B cell (primary cell): ENCODE measurements at places on chromosomes 5 and 9.
A peak's percentile ranks its signal among the peaks of the same experiment; 100 is the strongest.

- no peak for DNase-seq
Measured at GRCh38 chr5:160693831-160694465, 158.1 kb downstream of the ATP10B start.

- DNase-seq = peak; percentile 75
Measured at GRCh38 chr9:122122903-122123632, 30.0 kb upstream of the TTLL11 start.

GRCh38 chr5:131757830-131758519, 38.8 kb downstream of the FNIP1 start:
- no peak for DNase-seq

GRCh38 chr5:9624196-9624947, 5.8 kb downstream of the TAS2R1 start:
- no peak for DNase-seq

GRCh38 chr5:178199581-178200434, 4.5 kb upstream of the HNRNPAB start:
- DNase-seq = no peak

- peak; percentile 56 for DNase-seq
Measured at GRCh38 chr9:89919171-89919681, 314.4 kb downstream of the GADD45G start.

- no peak for DNase-seq
Measured at GRCh38 chr9:136289651-136290507, 14.0 kb downstream of the CCDC187 start.

GRCh38 chr9:134032456-134033222, 7.4 kb downstream of the BRD3OS start:
- no peak for DNase-seq

- DNase-seq = no peak
Measured at GRCh38 chr9:79149585-79149984, 422.2 kb upstream of the TLE4 start.

DNA sequence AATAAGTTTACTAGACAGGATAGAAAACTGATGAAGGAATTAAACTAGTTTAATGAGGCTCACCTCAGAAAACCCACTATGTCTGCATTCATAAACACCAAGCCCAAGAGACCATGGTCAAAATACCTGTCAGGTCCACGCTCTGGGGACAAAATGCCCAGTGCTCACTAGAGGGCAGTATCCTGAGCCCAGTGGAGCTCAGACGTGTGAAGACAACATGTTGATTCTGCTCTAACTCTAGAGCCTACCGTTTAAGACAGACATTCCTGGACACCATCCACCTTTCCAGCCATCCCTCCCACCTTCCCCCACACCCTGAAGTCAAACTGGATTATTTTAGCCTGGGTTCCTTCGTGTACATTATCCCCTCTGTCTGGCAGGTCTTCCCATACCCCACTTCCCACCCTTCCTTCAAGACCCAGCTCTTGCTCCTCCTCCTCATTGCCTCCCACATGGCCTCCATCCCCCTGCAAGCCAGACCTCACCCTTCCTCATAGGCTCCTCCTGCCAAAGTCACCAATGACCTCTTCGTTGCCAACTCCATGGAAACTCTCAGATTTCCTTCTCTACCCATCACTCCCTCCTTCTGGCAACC, 142.3 kb upstream of the FSTL4 start:
- DNase-seq = peak; percentile 54
